ENCODE measurements at places on chromosomes 6 and 20. TPM values are rescaled to one million over a fixed set of nuclear protein-coding genes. Genes with fewer than 3 reads are reported as not detected.

DNA sequence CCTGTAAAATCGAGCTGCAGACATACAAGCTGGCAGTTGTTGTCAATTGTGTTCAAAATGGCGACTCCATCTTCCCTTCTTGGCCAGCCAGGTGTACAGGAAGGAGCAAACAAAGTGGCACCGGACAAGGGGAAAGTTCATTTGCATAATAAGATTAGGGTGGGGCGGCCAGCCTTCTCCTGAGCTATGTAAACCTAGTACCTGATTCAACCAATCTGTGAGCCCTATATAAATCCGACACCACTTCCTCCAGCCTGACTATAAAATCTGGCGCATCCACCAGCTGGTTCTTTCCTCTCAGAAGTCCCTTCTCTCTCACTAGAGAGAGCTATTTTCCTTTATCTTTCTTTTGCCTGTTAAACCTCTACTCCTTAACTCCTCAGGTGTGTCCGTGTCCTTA lies 8.1 kb upstream of the HBS1L start:
- no peak for DNase-seq

DNA sequence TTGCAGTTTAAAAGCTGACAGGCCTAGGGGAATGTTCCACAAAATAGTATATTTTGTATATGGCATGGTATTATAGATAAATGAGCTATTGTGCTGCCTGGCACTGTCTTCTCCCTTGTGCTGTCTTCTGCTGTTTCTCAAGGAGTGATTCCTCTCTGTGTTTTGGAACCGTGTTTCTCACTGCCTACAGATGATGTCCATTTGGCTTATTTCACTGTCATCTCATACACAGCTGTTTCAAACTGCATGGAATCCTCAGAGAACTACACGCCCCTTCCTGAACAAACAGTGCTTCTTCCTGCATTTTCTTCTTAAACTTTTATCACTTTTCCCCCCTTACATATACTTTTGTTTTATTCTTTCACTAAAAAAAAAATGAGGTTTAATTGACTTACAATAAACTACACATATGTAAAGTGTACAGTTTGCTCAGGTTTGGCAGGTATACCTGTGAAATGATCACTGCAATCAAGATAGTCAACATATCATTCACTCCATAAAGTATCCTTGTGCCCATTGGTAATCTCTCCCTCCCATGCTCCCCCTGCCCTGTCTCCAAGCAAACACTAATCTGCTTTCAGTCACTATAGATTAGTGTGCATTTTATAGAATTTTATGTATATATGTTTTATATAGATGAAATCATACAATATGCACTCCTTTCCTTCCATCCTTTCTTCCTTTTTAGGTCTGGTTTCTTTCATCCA lies 43.0 kb downstream of the CBFA2T2 start:
- no peak for DNase-seq

DNA sequence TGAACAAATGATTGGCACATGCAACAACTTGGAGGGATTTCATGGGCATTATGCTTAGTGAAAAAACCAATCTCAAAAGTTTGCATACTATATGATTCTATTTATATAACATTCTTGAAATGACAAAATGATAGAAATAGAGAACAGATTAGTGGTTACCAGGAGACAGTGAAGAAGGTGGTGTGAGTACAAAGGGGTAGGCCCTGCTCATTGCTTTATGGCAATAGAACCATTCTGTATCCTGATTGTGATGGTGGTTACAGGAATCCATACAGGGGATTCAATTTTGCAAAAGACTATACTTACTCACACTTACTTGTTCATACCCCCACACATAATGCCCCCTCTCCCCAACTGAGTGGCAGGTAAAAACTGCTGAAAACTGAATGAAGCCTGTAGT lies 30.2 kb upstream of the LAMA4 start:
- no peak for DNase-seq

DNA sequence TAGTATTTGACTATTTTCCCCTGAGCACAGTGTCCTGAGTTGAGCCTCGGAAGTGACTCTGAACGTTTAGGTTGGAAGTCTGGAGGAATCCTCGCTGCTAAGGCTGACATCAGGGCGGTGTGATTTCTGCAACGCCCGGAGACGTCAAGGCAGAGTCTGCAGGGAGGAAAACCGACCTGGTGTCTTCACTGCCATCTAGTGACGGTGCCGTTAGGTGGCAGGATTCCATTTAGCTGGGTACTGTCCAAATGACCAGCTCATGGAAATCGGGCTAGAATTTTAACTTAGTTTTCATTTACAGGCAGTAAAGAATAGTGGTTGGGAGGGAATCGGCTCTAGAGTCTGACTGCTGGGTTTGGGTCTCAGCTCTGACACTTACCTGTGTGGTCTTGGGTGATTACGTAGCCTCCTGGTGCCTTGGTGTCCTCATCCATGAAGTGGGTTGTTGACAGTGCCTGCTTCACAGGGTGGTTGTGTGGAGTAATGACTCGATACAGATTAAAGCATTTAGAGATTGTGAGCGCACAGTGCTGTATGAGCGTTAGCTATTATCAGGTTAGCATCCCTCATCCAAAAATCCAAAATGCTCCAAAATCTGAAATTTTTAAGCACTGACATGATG lies 35.0 kb downstream of the FOXF2 start:
- DNase-seq, result peak; percentile 58

GRCh38 chr6:34333858-34334257 lies 58.6 kb downstream of the NUDT3 start:
- DNase-seq, result no peak

DNA sequence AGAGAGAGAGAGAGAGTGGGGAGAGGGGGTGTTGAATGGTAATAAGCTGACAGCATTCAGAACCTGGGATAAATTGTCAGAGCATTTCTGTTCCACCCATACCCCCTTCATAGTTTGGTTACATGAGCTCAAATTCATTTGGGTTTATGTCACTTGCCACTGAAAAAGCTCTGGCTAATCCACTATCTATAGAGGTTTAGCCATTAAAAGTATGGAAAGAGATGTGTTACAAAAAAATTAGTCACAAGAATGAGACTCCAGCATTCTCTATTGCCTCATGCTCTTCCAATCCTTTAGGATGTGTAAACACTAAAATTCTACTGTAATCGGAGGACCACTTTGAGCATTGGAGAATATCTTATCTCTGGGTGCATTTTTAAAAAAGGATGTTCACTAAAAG lies 297.6 kb upstream of the TCF21 start:
- no peak for DNase-seq

- no peak for DNase-seq
Measured at GRCh38 chr6:390914-391558, 516 bp upstream of the IRF4 start.

DNA sequence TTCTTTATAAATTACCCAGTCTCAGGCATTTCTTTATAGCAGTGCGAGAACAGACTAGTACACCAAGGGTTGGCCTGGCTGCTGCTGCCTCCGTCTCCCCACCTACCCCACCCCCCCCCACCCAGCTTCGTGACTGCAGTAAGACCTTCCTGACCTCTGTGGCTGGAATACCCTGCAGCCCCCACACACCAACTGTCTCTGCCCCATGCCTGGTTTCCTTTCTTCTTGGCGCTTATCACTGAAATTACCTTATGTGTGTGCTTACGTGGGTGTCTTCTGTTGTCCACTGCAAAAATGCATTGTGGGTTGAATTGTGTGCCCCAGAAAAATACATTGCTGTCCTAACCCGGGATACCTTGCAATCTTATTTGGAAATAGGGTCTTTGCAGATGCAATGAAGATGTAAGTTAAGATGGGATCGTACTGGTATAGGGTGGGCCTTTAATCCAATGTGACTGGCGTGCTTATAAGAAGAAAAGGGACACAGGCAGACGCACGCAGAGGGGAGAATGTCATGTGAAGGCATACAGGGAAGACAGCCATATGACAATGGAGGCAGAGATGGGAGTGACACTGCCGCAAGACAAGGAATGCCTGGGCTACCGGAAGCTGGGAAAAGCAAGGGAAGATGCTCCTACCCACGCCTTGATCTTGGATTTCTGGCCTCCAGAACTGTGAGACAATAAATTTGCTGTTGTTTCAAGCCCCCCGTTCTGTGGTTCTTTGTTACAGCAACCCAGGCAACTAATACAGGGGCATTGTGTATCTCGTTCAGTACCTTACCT lies 15.4 kb downstream of the SYNJ2 start:
- DNase-seq, result no peak

GRCh38 chr20:38897267-38897666 lies 28.9 kb upstream of the FAM83D start:
- DNase-seq, result no peak

WFDC5 gene
- not detected for total RNA-seq

IL20RA gene
- total RNA-seq, result 0.60 TPM

UNC5CL gene
- 0.42 TPM for total RNA-seq

CCND3 gene
- total RNA-seq, result 47.7 TPM
